Suprapubic skin (tissue), 4 donors: ENCODE measurements at places on chromosomes 1 and 21. TPM values are rescaled to one million over a fixed set of nuclear protein-coding genes. Genes with fewer than 3 reads are reported as not detected.

The LCE3D gene
- 25.6 TPM for total RNA-seq

The C1QB gene
- total RNA-seq: 21.8 TPM

The SLC1A7 gene
- not detected for total RNA-seq

The MRPS15 gene
- total RNA-seq: 91.3 TPM

The PROK1 gene
- not detected for total RNA-seq

The C8A gene
- not detected for total RNA-seq

The LRRC3 gene
- 4.3 TPM for total RNA-seq

The SPTA1 gene
- not detected for total RNA-seq

The RNASEL gene
- 5.2 TPM for total RNA-seq

The TDRD5 gene
- total RNA-seq: 0.49 TPM

DNA sequence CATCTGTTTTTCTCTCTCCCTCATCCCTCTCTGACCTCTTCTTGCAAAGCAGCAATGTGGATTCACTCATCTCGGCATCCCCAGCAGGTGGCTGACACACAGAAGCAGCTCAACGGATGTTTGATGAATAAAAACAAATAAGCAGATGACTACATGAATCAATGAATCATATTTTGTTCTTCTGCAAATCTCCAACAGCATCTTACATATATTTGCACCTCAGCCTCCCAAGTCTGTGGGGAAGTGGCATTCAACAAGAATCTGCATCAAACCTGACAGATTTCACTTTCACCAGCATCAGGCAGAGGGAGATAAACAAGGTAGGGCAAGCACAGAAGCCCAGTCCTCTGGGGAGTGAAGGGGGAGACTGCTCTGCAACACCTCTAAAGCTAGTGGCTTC lies 34.0 kb downstream of the CAPN8 start:
- DNase-seq: no peak

GRCh38 chr21:14737284-14737691 lies 191.2 kb upstream of the SAMSN1 start:
- DNase-seq: no peak

DNA sequence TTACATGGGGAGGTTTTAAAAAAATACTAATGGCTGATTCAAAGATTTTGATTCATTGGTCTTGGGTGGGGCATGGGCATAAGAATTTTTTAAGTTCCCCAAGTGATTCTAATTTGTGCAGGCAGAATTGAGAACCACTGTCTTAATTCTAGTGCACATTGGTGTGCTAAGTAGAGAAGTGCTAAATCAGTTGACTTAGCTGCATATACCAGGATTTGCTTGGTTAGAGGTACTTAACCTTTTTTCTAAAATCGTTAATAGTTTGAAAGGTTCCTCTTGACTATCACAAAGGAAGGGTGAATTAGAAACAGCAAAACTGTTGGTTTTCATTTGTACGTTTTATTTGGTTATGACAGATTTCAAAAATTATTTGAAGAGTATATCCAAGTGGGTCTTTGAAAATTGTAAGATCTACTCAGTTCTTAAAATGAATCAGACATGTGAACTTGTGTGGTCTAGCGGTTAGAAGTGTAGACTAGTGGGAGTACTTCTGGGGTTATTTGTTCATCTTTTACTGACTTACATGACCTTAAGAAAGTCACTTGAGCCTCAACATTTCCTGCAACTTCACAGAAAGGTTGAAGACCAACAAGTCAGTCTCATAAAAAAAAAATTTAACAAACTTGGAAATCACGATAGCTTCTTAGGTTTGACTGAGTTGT lies 66.7 kb downstream of the RPAP2 start:
- no peak for DNase-seq

DNA sequence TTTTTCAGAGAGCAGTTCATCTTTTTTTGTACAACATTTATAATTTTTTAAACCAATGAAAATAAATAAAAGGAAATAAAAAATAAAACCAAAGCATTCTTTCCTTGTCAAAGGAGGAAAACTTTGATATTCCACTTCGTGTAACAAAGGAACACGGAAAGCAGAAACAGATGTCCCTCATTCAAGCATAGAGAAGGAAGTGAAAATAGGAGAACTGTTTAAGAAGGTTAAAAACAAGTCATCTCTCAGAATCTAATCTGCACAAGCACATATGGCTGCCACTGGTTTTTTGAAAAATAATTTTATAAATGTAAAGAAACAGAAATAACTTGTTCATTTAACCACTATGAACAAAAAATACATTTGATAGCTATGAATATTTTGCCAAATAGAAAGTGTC lies 35.9 kb upstream of the ZNF644 start:
- no peak for DNase-seq

DNA sequence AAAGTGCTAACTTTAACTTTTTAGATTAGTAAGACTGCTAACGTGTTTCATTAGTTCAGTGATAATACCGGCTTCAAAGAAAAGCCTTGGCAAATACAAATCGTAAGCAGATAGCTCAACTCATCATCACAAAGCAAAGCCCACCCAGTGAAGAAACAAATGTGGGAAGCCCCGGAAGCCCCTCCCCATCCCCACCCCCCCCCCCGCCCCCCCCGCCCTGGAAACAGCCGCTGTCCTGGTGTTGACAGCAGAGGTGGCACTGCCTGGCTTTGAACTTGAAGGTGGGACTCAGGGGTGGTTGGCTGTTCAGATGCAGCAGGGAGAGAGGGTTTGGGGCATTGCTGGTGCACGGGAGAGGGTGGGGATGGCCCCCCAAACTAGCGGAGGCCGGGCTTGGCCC lies 14.1 kb downstream of the PDXK start:
- no peak for DNase-seq

- DNase-seq: no peak
Observed at GRCh38 chr21:26826801-26827200, 18.4 kb downstream of the ADAMTS1 start.

- no peak for DNase-seq
Observed at GRCh38 chr1:171576144-171576543, 45.9 kb upstream of the MYOCOS start.

DNA sequence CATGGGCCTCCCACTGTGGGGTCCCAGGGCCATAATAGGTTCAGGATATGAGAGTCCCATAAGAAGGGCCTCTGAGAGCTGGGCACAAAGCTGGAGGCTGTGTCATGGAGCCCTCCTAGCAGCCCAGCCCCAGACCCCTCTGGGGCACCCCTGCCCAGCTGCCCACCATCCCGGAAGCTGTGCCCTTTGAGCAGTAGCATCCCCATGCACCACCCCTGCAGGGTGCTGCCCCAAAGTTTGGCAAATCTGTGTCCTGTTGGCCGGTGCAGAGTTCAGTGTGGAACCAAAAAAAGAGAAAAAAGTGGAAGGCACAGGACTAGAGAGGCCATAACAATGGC lies 17.6 kb downstream of the TNNT2 start:
- DNase-seq: peak; percentile 43

GRCh38 chr1:94037392-94038229 lies 83.3 kb downstream of the ABCA4 start:
- DNase-seq: no peak

GRCh38 chr1:85093644-85094043 lies 45.3 kb upstream of the MCOLN3 start:
- no peak for DNase-seq

DNA sequence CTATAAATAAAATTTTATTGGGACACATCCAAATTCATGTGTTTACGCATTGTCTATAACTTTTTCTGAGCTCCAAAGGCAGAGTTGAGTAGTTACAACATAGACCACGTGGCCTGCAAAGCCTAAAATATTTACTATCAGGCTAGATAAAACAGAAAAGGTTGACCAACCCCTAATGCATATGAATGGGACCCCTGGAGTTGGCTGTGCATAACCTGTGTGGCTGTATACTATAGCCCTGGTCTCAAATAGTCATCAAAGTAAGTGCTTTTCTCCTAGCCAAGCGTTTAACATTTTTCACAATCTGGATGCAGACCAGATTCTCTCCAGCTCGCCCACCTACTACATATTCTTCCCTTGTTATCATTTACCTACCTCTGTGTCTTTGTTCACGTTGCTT lies 60.4 kb downstream of the CYYR1 start:
- no peak for DNase-seq

DNA sequence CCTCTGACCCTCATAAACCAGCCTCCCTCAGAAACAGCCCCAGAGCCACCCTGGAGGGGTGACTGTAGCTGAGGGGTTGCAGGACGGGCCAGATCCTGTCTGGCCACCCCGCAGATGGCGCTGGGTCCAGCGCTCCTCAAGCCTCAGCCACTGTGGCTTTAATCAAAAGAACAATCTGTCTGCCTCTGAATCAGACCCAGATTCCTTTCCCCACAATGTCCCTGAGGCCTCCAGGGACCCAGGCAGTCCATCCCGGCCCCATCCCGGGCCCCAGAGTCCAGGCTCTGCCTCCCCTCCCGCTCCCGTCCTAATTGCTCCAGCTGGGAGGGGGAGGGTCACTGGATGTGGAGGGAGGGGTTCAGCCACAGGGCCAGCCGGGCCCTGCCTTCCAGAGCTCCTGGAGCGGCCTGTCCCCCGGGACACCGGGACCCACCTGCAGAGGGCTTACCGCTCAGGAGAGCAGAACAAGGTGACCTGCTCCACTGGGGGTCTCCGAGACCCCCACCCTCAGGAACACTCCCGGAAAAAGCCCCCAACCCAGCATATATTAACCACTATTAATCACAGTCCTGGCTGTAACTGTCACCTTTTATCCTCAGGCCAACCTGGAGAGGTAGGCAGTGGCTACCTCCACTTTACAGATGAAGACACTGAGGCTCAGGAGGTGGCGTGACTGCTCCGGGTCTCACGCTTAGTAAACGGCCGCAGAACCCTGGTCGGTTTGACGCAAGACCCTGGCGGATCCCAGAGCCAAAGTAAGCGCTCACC lies 836 bp upstream of the FBLIM1 start:
- DNase-seq: no peak

DNA sequence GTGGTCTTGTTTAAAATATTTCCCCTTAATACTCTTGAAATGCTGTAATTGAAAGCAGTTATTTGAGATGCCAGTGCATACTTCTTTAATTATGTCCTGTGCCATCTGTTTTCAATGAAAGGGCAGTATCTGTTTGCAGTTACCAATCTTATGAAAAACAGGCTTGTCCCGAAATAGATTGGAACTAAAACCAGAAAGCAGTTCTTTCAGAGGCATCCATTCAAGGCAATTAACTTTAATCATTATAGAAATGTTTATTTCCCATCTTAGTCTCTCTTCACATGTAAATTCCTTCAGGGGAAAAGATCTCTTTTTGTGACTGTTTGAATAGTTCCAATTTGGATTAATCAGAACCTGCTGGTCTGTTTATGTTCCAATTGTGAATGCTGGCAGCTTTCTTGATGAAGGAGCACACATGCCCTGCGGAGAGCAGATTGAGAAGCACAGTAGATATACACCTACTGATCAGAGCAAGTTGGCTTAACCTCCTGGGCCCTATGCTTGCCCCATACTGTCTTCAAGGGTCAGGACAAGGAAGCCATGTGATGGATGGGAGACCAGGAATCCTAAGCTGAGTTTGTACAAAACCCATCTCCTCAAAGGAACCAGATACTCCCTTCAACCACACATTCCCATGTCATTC lies 41.6 kb upstream of the MROH9 start:
- DNase-seq: no peak

GRCh38 chr21:44742418-44743153 lies 31.2 kb upstream of the TSPEAR start:
- DNase-seq: no peak

- no peak for DNase-seq
Observed at GRCh38 chr1:234921266-234922062, 207.2 kb downstream of the TOMM20 start.

DNA sequence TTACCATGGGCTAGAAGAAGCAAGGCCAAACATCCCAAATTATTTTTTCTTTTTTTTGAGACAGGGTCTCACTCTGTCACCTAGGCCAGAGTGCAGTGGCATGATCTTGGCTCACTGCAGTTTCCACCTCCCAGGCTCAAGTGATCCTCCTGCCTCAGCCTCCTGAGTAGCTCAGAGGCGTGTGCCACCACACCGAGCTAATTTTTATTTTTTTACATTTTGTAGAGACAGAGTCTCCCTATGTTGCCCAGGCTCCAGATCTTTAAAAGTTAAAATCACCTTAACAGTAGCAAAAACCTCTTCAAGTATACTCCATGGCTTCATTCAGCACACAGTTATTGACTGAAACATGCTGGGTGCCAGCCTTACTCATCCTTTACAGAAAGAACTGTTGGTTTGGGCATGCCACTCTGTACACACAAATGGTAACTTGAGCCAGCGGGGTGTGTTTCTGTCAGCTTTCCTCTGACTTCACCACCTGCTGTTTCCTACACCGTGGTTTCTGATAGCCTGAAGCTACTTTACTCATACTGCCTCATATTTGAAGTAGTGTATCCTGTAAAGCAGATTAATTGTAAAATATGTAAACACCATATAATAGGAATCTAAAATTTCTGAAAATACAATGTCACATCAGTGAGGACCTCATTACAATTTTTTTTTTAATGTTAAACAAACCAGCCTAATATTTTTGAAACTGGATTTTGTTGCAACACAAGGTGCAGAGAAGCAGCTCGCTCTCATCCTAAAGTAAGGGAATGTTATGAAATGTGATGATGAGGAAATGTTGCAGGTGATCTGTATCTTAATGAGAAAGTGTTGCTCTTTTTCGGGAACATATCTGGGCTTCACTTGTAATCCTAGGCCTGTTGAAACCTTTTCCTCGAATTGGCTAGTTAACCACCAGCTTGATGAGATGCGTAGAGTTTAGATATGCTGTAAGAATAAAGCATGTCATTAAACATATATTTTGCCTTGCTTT lies 113.9 kb downstream of the ATP5PO start:
- DNase-seq: no peak

- DNase-seq: peak; percentile 56
Observed at GRCh38 chr1:53559854-53560580, 100.8 kb downstream of the DMRTB1 start.

- peak; percentile 40 for DNase-seq
Observed at GRCh38 chr1:53377438-53377841, 49.6 kb upstream of the LRP8 start.

DNA sequence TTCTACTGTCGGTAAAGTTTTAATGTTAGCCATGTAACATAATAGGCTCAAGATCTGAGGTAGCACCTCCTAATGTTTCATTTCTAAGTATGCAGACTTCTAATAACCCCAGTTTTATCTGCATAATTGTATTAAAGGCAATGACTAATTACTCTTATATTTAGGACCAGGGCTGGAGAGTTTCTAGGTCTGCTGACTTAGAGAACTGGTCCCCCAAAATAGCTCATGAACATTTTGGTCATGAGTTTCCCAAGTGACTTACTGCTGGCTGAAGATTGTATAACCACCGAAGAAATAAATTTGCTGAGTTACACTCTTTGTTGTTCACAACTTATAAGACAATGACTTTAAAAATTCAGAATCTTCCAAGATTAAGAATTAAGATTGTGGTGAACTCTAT lies 197.8 kb upstream of the TNR start:
- no peak for DNase-seq

DNA sequence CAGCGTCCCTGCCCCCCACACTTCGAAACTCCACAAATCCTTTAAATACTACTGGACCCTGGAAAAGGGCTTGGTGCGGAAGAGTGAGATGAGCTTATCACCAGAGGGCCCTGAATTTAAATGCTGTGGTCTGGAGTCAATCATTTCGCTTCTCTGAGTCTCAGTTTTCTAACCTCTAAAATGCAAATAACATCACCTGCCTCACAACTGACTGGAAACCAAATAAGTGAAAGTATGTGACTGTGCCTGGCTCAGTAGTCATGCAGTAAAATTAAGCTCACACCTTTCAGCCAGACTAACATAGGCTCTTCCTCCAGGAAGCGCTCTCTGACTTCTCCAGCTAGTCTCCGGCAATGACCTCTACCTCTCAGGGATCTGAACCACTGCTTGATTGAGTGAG lies 4.2 kb downstream of the GJA4 start:
- no peak for DNase-seq
